ENCODE measurements at places on chromosomes 7 and 10.

DNA sequence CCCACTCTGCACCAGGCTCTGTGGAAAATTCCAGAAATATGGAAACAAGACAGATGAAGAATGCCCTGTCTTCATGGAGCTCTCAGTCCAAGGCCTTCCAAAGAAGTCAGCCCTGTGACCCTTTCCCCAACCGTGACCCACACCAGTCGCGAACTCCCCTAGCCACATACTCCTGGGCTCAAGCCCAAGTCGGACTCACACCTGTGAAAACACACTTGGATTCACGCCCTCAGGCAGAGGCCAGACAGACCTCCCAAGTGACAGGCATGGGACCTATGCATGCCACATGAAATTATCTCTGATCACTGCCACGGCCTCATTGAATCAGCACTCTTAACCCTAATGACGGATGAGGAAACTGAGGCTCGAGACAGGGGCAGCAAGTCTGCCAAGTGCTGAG, 42.5 kb downstream of the ZCCHC24 start:
- no peak for DNase-seq

- no peak for DNase-seq
These were observed 146.7 kb upstream of the EFCAB10 start for GRCh38 chr7:105728028-105728427.

DNA sequence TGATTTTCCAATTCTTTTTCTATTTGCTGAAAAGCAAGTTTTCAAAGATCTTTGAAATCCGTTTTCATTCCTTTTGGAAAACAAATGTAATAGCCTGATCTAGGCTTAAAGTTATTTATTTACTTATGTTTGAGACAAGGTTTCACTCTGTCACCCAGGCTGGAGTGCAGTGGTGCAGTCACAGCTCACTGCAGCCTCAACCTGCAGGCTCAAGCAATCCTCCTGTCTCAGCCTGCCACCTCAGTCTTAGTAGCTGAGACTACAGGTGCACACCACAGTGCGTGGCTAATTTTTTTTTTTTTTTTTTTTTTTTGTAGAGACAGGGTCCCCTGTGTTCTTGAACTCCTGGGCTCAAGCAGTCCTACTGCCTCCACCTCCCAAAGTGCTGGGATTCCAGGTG, 4.6 kb downstream of the ST7 start:
- DNase-seq, result no peak

DNA sequence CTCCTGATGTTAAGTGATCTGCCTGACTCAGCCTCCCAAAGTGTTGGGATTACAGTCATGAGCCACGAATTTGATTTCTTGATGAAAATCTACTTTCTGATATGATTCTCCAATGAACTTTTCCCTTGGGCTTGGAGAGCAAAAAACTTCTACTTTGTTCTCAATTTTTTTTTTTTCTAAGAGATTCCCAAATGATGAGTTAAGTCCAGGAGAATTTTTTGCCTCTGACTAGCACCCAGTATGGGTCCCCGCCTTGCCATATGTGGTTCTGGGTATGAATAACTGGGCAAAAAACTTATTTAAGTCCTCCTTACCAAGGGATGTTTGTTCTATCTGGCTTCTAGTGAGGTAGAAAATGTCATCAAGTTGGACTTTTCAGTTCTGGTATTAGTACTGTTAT, 147.9 kb upstream of the LYZL1 start:
- DNase-seq, result no peak

- no peak for DNase-seq
These were observed 12.8 kb upstream of the MYL7 start for GRCh38 chr7:44153948-44154335.

DNA sequence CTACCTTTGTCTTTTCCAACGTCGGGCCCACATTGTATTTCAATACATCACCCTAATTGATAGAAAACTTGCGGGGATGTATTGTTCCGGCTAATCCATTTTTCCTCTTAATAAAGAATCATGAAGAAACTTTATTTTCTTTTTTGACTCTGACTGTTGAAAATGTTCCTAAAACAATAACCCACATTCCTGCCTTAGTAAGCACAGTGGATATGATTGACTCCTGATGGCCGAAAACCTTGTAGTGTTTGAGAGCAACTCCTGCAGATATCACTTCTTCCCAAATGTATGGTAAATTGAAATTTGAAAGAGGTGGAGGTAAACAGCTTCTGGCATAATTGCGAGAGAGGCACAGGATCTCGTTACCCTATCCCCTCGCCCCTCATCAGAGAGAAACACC, 65.7 kb downstream of the BICC1 start:
- no peak for DNase-seq
